ENCODE measurements at places on chromosomes 1 and 21. TPM values are rescaled to one million over a fixed set of nuclear protein-coding genes. Genes with fewer than 3 reads are reported as not detected.

Gene TPRG1L
- total RNA-seq, result 31.4 TPM

Gene RPE65
- not detected for total RNA-seq

Gene PLD5
- 3.0 TPM for total RNA-seq

Gene PRKAA2
- total RNA-seq, result 8.6 TPM

Gene FAM110D
- 0.33 TPM for total RNA-seq

Gene DYNLT5
- not detected for total RNA-seq

Gene TRAF3IP3
- not detected for total RNA-seq

Gene GBP2
- not detected for total RNA-seq

DNA sequence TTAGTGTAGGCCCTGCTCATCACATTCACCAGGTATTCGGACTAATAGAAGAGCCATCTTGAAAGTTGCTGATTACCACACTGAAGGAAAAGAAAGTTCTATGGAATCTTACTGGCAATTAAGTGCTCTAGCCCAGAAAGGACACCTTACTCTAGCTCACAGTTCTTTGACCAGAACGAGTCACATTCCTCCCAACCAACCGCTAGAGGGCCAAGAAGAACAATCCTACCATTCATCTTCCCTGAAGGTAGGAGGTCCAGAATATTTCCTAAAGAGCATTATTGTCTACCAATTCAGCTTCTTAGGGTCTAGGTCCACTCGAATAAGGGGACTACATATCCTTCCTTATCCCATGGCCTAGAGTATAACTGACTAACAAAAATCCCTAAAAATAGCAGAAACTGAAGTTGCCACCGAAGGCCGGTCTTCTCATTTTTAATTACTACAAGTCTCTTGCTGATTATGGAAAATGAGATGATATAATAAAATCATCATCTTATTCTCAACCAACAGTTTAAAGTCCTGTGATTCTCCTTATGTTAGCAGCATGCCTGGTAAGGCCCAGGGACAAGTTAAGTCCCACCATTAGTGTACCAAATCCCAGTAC, 2.7 kb upstream of the FMO1 start:
- no peak for DNase-seq

- DNase-seq, result no peak
These were observed at the start of gene SPRTN for GRCh38 chr1:231338270-231339128. TSS of gene SPRTN (plus strand) at chr1:231338293. CDS start at chr1:231338384, 91 bp downstream.

GRCh38 chr21:42557420-42557819, 43.8 kb downstream of the SLC37A1 start:
- DNase-seq, result no peak

DNA sequence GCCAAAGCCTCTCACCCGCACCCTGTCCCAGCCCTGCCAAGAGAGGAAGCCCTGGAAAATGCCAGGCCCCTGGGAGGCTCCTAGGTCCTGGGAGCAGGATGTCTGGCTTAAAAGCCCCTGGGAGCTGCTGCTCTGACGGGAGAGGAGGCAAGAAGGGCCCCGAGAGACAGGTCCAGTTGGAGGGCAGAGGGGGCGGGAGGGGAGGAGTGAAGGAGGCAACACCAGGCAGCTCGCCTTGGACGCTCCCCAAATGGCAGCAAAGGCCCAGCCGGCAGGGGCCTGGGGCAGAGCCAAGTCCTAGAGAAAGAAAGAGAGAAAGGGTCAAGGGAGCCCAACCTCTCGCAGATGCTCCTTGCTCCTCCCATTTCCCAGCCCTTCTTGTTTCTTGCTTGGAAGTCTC, 6.8 kb downstream of the ETV3L start:
- DNase-seq, result no peak

GRCh38 chr1:12511516-12512468, 106.2 kb downstream of the DHRS3 start:
- no peak for DNase-seq

- no peak for DNase-seq
These were observed 122.6 kb upstream of the PPP2R5A start for GRCh38 chr1:212162635-212163034.

DNA sequence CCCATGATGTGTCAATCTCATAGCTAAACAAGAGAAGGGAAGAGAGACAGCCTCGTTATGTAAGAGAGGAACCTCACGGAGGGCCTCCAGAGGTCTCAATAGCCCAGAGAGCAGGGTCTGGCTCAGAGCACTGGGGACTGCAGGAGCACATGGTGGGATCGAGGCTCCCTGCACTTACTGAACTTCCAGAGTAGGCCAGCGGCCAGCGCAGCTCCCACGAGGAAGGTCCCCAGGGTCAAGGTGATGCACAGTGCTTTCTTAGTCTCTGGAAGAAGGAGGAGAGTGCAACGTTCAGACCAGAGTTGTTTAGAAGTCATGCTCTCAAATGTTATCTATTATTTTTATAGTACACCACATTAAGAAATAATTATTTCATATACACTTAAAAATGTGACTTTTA, 18.6 kb downstream of the TMPRSS2 start:
- no peak for DNase-seq

DNA sequence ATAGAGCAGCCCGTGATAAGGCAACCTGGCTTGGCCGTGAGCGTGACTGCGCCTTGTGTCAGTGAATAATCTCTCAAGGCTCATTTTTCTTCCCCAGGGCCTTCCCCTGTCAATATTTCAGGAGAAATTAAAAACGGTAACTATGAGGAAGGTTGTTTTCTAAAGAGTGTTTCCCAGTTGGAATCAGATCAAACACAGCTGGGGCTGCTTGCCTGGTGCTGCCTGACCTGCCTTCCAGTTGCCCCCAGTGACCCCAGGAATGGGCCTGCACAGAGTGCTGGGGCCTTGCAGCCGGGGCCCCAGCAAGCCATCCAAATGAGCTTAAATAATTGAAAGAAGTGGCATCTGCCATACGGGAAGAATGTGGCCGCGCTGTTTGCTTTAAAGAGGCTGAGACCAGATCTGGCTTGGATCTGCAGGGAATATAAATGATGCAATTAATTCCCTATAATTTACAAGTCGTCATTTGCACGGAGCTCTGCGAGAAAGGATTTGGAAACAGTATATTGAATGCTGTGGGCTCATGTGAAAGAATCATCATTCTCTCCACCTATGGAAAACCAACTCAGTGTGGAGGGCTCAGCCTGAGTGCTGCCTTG, 203.9 kb downstream of the C1orf94 start:
- no peak for DNase-seq

GRCh38 chr1:48107516-48107915, 110.3 kb upstream of the TRABD2B start:
- no peak for DNase-seq

GRCh38 chr1:179143322-179143721, 61.5 kb downstream of the TOR3A start:
- DNase-seq, result no peak

DNA sequence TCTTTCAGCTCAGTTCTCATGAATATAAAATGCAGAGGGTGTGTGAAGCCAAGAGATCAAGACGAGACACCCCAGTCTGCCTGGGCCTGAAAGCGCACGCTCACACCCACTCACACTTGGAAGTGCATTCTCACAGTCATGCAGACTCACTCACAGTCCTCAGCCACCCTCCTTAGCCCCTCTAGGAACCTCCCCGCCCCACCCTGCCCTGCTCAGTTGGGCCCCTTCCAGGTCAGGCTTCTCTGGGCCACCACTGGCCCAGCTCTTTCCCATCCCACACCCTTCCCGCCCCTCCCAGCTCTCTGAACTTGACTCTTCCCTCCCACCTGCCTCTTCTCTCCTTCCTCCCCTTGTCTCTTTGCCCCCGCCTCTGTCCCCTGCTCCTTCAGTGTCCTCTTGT, 93.8 kb downstream of the EPHB2 start:
- DNase-seq, result no peak

- DNase-seq, result peak; percentile 62
These were observed 9.8 kb upstream of the MDM4 start for GRCh38 chr1:204506201-204506968.

- no peak for DNase-seq
These were observed 28.4 kb upstream of the LHX4 start for GRCh38 chr1:180201451-180202200.

DNA sequence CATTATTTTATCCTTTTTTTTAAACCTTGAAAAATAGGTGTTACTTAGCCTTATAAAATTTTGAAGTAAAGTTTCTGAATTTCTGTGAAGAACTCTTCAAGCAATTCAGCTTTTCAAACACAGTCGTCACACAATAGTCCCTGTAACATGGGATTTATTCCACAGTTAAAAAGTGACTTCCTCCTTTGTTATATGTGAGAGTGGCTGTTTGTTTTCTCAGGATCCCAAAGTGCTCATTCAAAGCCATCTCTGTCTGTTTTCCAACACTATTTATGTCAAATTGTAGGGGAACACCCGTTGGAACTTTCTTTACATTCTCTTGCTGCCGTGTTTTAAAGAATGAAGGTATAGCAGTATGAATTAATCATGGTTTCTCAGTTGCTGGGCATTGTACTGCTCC, 80.8 kb upstream of the GPR52 start:
- DNase-seq, result no peak

GRCh38 chr1:82462366-82462765, 661.6 kb downstream of the ADGRL2 start:
- DNase-seq, result no peak

GRCh38 chr1:30090162-30090820, 633.1 kb downstream of the MATN1 start:
- no peak for DNase-seq

GRCh38 chr1:115347282-115347681, 9.2 kb upstream of the NGF start:
- DNase-seq, result no peak

DNA sequence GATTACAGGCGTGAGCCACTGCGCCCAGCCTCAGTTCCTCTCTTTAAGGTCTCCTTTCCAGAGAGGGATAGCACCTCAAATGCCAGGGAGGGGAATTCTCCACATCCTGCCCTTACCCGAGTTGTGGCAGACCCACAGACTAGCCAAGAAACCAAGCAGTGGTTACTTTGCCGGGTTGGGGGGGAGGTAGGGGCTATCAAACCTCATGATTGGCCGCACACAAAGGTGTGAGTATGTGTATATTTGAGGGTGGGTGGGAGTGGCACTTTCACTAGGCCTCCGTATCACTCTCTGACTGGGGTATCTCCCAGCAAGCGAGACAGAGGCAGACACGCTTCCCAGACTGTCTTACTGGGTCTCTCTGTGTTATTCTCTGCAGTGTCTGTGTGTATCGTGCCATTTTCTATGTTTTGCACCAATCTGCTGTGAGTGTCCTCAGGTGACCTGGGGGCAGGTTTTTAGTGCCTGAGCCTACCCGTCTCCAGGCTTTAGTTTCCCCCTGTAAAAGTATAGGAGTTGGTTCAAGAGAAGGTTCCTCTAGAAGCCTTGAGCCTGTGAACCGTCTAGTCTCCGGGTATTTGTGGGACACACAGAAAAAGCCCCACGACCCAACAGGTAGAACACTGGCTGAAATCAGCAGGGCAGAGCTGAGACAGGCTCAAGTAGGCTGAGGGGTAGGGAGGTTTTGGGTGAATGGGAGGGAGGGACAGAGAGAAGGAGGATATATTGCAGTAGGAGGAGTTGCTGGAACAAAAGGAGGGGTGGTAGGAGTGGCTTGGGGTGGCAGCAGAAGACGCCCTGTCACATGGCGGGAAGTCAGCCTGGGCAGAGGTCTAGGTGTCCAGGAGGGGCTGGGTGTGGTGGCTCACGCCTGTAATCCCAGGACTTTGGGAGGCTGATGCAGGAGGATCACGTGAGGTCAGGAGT, 10.3 kb downstream of the LMNA start:
- DNase-seq, result no peak

Data from progenitor cell of endocrine pancreas (in vitro differentiated cells).